ENCODE measurements at places on chromosomes 2 and 18.

DNA sequence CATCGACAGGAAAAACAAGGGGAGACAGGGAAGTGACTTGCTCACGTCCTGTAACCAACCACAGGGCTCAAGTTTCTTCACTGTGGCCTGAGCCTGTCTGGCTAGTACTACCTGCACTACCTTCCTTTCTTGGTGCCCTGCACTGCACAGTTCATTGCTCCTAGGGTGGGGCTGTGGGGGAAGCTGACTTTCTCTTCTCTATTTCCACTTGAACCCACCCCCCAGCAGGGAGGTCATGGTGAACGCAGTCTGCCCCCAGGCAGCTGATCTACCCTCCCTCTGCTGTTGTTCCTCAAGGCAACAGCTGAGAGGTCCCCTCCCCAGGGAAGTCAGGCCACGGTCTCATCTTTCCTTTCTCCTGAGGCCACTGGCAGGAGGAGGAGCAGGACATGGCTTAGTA is 532.1 kb downstream of the SOX11 start:
- no peak for DNase-seq

- no peak for DNase-seq
Observed at GRCh38 chr2:40431600-40431955, 20.3 kb downstream of the SLC8A1 start.

- DNase-seq: no peak
Observed at GRCh38 chr2:163319006-163319405, 416.8 kb downstream of the FIGN start.

GRCh38 chr2:2743164-2743571 is 412.1 kb upstream of the MYT1L start:
- DNase-seq: no peak

- DNase-seq: no peak
Observed at GRCh38 chr18:79784965-79785770, 12.6 kb upstream of the KCNG2 start.

DNA sequence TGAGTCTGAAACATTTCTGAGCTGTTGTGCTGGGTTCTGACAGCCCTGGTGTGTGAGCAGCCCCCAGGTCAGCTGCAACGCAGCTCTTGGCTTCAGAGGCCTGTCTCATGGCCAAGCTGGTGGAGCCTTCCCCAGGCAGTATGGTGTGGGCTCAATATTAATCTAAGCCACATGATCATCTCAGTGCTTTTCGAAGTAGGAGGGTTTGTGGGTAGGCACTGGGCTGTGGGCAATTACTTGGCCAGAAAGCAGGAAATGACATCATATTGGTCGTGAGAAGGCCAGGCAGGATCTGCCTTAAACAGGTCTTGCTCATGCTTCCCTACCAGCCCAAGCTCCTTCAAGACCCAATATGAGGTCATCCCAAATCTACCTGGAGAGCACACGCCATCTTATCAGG is 26.9 kb downstream of the LOXHD1 start:
- DNase-seq: no peak

DNA sequence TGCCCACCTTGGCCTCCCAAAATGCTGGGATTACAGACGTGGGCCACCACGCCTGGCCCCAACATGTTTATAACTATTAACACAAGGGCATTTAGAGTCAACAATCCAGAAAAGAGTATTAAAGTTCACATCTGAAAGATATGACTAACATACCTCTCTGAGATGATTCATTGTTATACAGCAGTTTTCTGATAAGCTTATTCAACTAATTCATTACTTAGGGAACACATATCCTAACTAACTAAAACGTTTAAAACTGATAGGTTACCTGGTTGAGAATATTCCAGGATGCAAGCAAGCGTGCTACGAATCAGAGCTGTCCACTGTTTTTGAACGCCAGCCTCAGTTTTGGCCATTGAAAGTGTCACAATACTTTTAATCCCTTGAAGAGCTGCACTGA is 34.0 kb upstream of the STRN start:
- DNase-seq: no peak

DNA sequence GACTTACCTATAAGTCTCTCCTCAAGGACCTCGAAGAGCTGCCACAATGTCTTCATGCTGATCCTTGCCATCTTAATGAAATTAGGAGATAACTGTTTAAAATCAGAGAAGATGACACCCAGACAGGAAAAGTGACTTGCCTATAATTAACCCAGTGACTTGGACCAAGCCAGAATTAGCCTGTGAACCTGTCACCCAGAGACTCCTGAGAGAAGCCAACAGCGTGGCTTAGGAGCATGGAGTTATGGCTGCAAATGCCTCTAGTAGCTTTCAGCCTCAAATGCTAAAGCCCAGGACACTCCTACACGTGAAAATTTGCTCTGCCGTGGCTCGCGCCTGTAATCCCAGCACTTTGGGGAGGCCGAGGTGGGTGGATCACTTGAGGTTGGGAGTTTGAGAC is 104.2 kb downstream of the GBX2 start:
- DNase-seq: no peak

GRCh38 chr18:63883617-63884016 is 3.9 kb upstream of the SERPINB2 start:
- no peak for DNase-seq

- no peak for DNase-seq
Observed at GRCh38 chr2:107001062-107001461, 115.1 kb upstream of the ST6GAL2 start.

GRCh38 chr2:12806549-12807242 is 90.0 kb downstream of the TRIB2 start:
- no peak for DNase-seq

DNA sequence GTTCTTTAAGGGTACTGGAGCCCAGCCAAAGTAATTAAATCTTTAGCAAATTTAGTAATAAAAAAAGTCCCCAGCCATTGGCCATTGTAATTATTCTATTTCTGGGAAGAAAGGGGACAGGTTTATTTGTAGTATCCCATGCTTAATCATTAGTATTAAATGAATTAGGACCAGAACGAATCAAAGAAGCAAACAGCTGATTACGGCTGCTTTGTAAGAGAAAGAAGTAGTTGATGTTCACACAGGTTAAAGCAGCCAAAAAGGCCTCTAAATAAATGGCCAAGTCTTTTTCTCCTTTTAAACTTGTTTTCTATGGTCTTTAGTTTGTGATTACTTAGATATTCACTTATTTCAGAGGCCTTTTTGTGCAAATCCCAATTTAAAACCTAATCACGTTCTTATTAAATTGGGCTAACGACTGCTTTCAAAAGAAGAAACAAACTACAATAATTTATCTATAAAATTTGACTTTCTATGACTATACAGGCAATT is 48.6 kb upstream of the DNAH7 start:
- no peak for DNase-seq

GRCh38 chr18:46134920-46135675 is 30.9 kb downstream of the HAUS1 start:
- DNase-seq: no peak

- no peak for DNase-seq
Observed at GRCh38 chr2:160816916-160817499, 323.4 kb upstream of the RBMS1 start.

GRCh38 chr2:41944220-41944880 is 103.5 kb upstream of the PKDCC start:
- DNase-seq: no peak

DNA sequence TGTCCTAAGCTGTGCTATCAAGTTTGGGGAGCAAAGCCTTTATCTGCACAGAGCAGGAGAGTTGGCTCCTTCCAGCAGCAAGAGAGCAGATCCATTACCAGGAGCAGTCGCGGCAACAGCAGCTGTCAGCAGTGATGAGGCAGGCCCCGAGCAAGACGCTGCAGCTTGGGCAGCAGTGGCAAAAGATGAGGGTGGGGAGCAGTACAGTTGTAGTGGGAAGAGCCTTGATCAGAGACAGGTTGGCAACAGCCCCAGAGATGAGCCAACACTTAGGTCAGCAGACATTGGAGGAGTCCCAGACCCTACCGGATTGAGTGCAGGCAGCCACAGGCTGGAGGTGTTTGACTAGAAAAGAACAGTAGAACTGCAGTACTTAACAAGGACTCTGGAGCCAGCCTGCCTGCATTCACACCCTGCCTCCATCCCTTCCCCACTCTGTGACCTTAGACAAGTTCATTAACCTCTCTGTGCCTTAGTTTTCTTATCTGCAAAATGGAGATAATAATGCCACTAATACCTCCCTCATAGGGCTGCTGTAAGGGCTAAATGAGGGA is 117.1 kb upstream of the SERTAD2 start:
- no peak for DNase-seq

GRCh38 chr18:63888470-63889190 is 1.1 kb downstream of the SERPINB2 start:
- DNase-seq: no peak

DNA sequence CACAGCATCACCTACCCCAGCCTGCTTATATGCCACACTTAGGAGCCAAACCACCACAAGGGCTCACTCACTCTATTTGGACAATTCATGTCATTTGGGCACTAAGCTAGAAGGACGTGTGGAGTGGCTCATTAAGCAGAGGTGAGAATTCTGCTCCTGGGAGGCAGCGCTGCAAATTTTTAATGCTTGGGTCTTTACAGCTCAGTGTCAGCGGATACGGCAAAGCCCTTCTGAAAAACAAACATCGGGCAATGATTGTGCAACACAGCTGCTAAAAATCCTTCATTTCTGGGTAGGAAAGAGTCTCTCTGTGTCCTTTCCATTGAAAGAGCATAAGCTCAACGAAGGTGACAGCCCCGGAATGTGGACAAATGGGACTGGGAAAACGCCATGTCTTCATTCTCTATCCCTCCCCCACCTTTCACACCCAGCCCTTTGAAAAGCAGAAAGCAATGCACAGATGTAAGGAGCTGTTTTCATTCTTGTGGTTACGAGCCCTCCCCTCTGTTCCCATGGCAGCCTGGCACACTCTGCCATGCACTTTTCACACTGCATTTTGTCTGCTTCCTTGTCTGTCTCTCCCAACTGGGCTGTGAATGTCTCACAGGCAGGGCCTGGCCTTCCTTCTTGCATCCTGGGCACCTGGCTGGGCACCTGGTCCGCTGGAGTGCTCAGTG is 16.0 kb downstream of the TMEM177 start:
- no peak for DNase-seq

GRCh38 chr2:109196081-109196875 is 67.3 kb downstream of the SH3RF3 start:
- no peak for DNase-seq

GRCh38 chr2:177171418-177171865 is 41.2 kb upstream of the HNRNPA3 start:
- DNase-seq: no peak

DNA sequence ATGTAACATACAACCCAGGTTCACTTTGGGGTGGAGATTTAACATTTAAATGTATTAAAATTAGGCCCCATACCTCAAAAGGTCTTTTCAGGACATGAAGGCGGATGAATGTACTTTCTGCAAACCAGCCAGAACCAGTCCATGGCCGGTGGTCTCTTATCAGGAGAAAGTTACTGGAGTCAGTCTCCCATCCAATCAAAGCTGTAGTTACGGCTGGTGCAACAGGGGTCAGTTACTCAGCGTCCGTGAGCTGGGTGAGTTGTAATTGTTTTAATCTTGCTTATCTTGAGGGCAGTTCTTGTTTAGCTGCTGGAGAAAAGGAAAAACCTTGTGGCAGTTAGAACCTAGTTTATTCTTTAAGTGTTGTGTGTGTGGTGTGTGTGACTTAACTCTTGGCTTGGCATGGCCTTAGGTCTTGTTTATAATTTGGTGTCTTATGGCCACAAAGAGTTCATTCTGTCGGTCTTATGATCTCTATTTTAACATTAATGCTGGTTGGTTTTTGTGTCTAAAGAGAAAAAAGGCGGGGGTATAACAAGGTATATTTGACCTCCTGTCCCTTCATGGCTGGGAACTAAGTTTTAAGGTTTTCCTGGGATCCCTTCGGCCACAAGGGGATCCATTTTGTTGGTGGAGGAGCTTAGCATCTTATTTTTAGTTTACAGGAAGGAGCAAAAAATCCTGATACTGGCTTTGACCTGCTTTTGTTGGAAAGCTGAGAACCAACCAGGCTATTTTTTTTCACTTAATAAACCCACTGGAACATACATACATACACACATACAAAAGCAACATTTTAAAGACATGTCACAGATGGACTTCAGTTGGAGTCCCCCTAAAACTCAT is 143.5 kb upstream of the NCK2 start:
- DNase-seq: no peak

DNA sequence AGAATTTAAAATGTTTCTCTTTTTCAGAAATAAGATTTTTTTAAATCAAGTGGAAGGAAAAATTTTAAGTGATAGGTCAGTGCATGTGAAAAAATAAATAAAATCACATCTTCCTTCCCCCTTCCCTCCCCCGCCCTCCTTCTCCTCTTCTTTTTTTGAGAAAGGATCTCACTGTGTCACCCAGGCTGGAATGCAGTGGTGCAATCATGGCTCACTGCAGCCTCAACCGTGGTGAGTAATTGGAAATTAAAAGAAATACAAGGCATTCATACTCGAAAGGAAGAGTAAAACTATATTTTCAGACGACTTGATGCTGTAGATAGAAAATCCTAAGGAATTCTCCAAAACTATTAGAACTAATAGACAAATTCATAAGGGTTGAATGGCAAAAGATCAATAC is 16.9 kb upstream of the CRACDL start:
- DNase-seq: no peak

- DNase-seq: no peak
Observed at GRCh38 chr2:69693059-69693774, 48.7 kb upstream of the ANXA4 start.

- no peak for DNase-seq
Observed at GRCh38 chr2:1418566-1418965, 5.3 kb downstream of the TPO start.

- no peak for DNase-seq
Observed at GRCh38 chr2:189142893-189143759, 36.4 kb downstream of the COL5A2 start.

DNA sequence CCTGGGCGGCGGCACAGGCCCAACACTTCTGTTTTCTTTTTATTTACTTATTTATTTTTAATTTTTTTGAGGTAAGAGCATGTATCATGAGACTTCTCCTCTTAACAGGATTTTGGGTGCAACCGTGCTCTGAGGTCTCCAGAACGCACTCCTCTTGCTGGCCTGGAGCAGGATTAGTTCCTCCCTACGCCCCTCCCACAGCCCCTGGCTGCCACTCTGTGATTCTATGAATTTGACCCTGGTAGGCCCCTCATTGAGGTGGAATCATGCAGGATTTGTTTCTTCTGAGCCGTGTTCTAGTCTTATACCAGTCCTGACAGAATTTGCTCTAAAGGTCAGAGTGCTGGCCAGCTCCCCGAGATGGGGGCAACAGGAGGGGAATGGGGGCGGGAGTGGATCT is 106.5 kb upstream of the HS6ST1 start:
- no peak for DNase-seq

DNA sequence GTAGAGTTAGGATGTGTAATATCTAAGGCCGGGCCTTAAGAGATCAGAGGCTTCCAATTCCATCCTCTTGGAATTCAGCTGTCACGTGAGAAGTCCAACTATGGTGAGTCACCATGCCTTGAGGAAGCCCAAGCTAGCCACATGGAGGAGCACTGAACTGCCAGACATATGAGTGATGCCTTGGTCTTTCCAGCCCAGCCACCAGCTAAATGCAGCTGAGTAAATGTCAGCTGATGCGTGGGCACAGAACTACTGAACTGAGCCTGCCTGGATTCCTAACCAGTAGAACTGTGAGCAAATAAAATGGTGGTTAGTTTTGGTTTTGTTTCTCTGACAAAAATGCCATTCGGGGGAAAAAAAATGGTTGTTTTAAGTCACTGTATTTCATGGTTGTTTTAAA is 153.7 kb upstream of the SERTAD2 start:
- peak; percentile 7 for DNase-seq

All from stimulated activated CD8-positive, alpha-beta memory T cell treated with anti-CD3 and anti-CD28 coated beads, Interleukin-15, amount 100 ng/mL, for 4 hours (primary cell).